Smooth muscle cell of bladder (primary cell): ENCODE measurements at places on chromosomes 12 and 14. TPM values are rescaled to one million over a fixed set of nuclear protein-coding genes. Genes with fewer than 3 reads are reported as not detected.

The VASH1 gene
- 2.6 and 5.1 TPM in 2 replicates for total RNA-seq

The NRXN3 gene
- under 0.01 and 0.14 TPM in 2 replicates for total RNA-seq

The TAS2R10 gene
- total RNA-seq, result 0.55 and 0.71 TPM in 2 replicates

The GALNT16 gene
- 0.85 and 1.4 TPM in 2 replicates for total RNA-seq

The GNS gene
- 149 and 179 TPM in 2 replicates for total RNA-seq

The RNF212B gene
- not detected in 2 replicates for total RNA-seq

The GALNT8 gene
- total RNA-seq, result under 0.01 and 0.18 TPM in 2 replicates

The GDF3 gene
- total RNA-seq, result not detected in 2 replicates

The KRT7 gene
- 16.1 and 53.3 TPM in 2 replicates for total RNA-seq

The BATF gene
- total RNA-seq, result not detected in 2 replicates

The CLEC2A gene
- not detected in 2 replicates for total RNA-seq

The RND1 gene
- 0.14 and 0.55 TPM in 2 replicates for total RNA-seq

The ARMH4 gene
- 1.00 and 4.0 TPM in 2 replicates for total RNA-seq

The BHLHE41 gene
- total RNA-seq, result 0.43 and 2.5 TPM in 2 replicates

The TSPAN9 gene
- 22.0 and 23.3 TPM in 2 replicates for total RNA-seq

The RASSF8 gene
- 98.4 and 105 TPM in 2 replicates for total RNA-seq

The WNT1 gene
- not detected in 2 replicates for total RNA-seq
